ENCODE measurements at places on chromosomes 16 and 17. TPM values are rescaled to one million over a fixed set of nuclear protein-coding genes. Genes with fewer than 3 reads are reported as not detected.
A peak's percentile ranks its signal among the peaks of the same experiment; 100 is the strongest.

RECQL5 gene
- total RNA-seq = 47.6 TPM

RCVRN gene
- not detected for total RNA-seq

C16orf87 gene
- 9.9 TPM for total RNA-seq

TEX14 gene
- total RNA-seq = not detected

TBC1D3C gene
- total RNA-seq = not detected

GRCh38 chr16:11642765-11643116 is 25.5 kb upstream of the SNN start:
- no peaks in the 10 kb centered on the region for H3K36me3 ChIP-seq
- no peaks in the 10 kb centered on the region for H3K27me3 ChIP-seq
- peaks cover 4% of the 10 kb centered on the region for H3K4me1 ChIP-seq

- no peaks in the 10 kb centered on the region for H3K4me1 ChIP-seq
- no peak overlapping the region for H3K4me3 ChIP-seq
- no peaks in the 10 kb centered on the region for H3K27me3 ChIP-seq
- H3K27ac ChIP-seq = peak overlapping the region; percentile 26
- no peak for DNase-seq
These were observed 43.1 kb downstream of the PIK3R5 start for GRCh38 chr17:8922451-8922850.

GRCh38 chr16:35523991-35524390 is 2064.6 kb downstream of the TP53TG3F start:
- H3K4me3 ChIP-seq = no peak overlapping the region
- no peak for DNase-seq
- H3K36me3 ChIP-seq = no peaks in the 10 kb centered on the region

DNA sequence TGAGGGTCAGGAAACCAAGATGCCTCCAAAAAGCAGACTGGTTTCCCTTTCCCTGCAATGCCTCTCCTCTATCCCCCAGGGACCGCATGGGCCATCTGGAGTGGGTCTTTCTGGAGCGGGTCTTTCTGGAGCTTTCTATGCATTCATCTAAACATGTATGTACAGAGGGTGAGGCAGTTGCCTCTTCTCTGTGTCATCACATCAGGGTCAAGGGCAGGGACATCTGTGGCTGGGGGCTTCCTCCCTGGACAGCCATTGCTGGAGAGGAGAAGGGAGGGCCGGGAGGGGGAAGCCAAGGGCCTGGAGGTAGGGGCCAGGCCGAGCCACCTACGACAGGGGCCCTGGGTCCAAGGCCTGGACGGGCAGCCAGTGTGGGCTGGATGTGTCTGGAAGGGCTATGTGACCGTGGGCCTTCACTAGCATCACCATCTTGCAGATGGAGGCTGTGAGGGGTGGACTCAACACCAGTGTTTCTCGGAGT is 840 bp downstream of the ADCY7 start:
- H3K27me3 ChIP-seq = no peaks in the 10 kb centered on the region
- H3K4me3 ChIP-seq = peak overlapping the region; percentile 54
- H3K4me1 ChIP-seq = no peaks in the 10 kb centered on the region
- no peaks in the 10 kb centered on the region for H3K36me3 ChIP-seq

DNA sequence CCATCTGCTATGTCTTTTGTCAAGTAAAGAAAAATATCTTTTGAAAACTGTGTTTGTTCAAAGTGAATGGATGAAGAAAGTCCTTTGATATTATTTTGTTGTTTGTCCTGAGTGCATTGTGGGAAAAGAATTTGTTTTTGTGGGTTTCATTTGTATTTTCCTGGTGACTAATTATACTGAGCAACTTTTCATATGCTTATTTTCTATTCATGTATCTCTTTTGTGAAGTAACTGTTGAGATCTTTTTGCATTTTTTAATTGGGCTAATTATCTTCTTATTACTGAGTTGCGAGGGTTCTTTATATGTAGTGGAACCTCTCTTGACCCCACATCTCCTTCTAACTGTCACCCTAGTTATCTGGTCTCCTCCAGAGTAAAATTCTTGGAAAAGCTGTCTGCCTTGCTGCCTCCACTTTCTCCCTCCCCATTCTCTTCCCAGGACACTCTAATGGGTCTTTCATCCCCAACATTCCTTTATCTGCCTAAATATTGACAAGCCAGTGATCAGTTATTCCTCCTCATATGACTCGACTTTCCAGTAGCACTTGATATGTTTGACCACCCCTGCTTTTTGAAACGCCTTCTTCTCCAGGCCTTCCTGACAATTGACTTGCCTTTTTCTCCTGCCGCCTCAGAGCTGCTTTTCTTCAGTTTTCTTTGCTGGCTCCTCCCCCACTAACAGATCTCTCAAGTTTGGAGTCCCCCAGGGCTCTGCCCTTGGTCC is 117.6 kb upstream of the HAS3 start:
- no peaks in the 10 kb centered on the region for H3K36me3 ChIP-seq
- H3K4me1 ChIP-seq = no peaks in the 10 kb centered on the region
- no peak overlapping the region for H3K4me3 ChIP-seq
- no peaks in the 10 kb centered on the region for H3K27me3 ChIP-seq
- no peak overlapping the region for H3K27ac ChIP-seq
- DNase-seq = no peak

DNA sequence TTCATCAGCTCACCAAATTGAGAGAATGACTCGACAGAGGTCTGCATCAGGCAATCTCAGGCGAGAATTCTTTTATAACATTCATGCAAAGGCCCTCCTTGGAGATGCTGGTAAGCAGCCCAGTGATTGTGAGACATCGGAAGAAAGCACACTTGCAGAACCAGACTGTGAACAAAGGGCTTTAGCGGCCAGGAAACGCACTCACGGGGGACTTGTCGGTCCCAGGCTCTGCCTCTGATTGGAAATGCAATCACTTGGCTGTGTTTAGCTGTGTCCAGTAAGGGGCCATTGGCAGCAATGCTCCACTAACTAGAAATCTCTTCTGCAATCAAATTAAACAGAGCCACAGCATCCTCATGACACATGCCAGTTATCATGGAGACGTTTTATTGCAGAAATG is 226.7 kb upstream of the CDH13 start:
- no peaks in the 10 kb centered on the region for H3K36me3 ChIP-seq
- no peak for DNase-seq
- H3K4me3 ChIP-seq = no peak overlapping the region
- H3K27ac ChIP-seq = no peak overlapping the region
- no peaks in the 10 kb centered on the region for H3K27me3 ChIP-seq

DNA sequence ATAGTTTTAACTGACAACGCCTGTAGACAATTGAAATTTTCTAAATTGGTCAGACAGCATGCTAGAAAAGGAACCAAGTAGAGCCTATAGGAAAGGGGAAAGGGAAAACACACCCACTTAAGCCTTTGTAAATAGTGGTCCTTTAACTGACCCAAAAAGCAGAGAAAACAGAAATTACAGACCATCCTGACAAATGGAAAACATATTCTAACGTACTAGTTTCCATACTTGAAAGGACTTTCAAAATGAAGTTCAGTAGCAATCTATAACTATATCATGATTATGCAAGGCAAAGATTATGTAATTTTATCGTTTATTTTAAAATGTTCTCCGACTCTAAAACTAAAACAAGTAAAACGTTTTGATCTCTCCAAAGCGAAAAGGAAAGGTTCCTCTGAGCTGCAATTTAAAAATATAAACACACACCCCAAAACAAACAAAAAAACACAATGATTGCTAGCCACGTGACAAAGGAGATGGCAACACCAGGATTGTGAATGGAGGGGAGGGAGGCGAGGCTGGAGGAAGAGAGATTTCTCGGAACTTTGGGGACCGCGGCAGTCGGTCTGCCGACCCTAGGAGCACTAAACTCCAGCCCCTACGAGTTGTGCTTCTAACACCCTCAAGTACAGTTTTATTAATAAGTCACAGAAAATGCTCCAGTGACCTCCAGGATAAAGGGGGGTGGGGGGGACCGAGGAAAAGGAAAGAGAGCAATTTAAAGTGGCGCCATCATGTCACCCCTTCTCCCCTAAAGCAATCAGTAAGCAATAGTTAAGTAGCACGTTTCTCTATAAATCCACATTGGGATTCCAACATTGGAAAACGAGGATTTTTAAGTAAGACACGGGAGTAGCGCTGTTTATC is 1.7 kb downstream of the KANSL1 start:
- no peaks in the 10 kb centered on the region for H3K4me1 ChIP-seq
- H3K27ac ChIP-seq = peak overlapping the region; percentile 98
- H3K36me3 ChIP-seq = no peaks in the 10 kb centered on the region
- DNase-seq = no peak

GRCh38 chr17:29292071-29292991 is 1.6 kb downstream of the NUFIP2 start:
- H3K27ac ChIP-seq = peak overlapping the region; percentile 99
- H3K4me1 ChIP-seq = no peaks in the 10 kb centered on the region
- H3K36me3 ChIP-seq = peaks cover 6% of the 10 kb centered on the region
- no peaks in the 10 kb centered on the region for H3K27me3 ChIP-seq
- peak; percentile 87 for DNase-seq
- H3K4me3 ChIP-seq = peak overlapping the region; percentile 96

DNA sequence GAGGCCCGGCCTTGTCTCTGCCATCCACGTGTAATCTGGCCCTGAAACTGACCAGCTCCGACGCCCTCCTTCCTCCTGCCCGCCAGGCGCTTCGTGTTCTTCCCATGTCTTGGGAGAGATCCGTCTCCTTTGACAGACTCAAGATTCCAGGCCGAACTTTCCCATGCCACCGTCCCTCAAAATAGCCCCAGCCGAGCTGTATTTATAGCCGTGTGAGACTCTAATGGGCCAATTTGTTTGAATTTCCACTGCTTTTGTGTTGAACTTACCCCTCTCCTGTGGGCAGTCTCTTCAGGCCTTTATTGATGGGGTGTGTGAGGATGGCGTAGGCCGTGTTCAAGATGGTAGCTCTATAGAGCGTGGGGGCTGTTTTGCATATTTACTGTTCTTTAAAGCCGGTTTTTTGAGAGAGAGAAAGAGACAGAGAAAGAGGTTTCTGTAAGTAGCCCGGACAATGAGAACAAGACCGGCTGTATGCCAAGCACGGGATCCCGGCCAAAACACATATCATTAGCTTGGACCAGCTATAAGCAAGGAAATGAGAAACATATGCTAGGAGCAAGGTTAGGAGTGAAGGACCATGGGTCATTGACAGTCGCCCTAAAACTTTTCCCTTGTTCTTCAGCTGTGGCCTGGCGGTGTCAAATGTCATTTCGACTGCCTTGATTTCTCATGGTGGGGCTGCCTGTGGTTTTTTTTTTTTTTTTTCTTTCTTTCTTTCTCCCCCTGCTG is 124.5 kb upstream of the ZFHX3 start:
- no peaks in the 10 kb centered on the region for H3K27me3 ChIP-seq
- no peak overlapping the region for H3K4me3 ChIP-seq
- H3K27ac ChIP-seq = peak overlapping the region; percentile 0
- no peaks in the 10 kb centered on the region for H3K4me1 ChIP-seq

DNA sequence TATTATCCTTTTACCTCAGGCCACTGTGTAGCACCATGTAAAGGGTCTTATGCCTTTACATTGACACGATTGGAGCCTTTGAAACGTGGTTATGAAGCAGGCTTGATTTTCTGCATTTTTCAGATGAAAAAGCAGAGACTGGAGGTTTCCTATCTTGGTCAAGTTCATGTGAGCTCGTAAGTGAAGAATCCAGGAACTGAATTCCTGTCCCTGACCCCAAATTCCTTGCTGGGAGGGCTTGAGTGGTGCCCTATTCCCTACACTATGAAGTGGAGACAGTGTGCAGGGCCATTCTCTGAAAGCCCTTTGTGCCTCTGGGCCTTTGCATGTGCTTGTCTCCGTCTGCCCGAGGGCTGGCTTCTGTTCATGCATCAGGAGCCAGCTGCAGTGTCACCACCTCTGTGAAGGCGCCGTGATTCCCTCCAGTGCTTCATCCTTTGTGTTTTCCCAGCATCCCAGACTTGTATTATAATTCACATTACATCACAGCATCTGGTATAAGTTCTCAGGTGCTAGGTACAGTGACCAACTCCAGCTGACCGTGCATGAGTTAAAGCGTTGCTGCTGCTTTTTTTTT is 181.1 kb downstream of the SNX29 start:
- no peak overlapping the region for H3K27ac ChIP-seq
- no peaks in the 10 kb centered on the region for H3K36me3 ChIP-seq
- H3K27me3 ChIP-seq = no peaks in the 10 kb centered on the region
- DNase-seq = no peak
- no peaks in the 10 kb centered on the region for H3K4me1 ChIP-seq

DNA sequence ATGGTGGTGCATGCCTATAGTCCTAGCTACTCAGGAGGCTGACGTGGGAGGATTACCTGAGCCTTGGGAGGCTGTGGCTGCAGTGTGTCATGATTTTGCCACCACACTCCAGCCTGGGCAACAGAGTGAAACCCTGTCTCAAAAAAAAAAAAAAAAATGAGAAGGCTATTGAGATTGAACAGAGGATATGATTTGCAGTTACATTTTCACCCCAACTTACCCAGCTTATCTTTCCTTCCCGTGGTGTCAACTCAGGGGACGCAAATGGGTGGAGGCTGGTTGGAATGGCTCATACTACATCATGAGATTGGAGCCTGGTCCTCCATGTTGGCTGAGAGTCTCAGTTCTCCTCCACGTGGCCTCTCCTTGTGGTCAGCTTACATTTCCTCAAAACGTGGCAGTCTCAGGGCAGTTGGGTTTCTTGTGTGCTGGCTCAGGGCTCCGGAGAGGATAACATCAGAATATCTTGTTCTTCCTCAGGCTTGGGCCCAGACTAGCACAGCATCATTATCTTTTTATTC is 17.2 kb upstream of the NSMCE1 start:
- no peaks in the 10 kb centered on the region for H3K36me3 ChIP-seq
- no peak overlapping the region for H3K4me3 ChIP-seq
- DNase-seq = no peak
- no peak overlapping the region for H3K27ac ChIP-seq
- no peaks in the 10 kb centered on the region for H3K4me1 ChIP-seq

- no peaks in the 10 kb centered on the region for H3K4me1 ChIP-seq
- H3K27me3 ChIP-seq = no peaks in the 10 kb centered on the region
- no peaks in the 10 kb centered on the region for H3K36me3 ChIP-seq
- no peak overlapping the region for H3K27ac ChIP-seq
These were observed 9.0 kb downstream of the MYO15A start for GRCh38 chr17:18117533-18117932.

GRCh38 chr17:80497726-80498241 is 21.4 kb upstream of the NPTX1 start:
- no peaks in the 10 kb centered on the region for H3K4me1 ChIP-seq
- no peaks in the 10 kb centered on the region for H3K36me3 ChIP-seq
- H3K27me3 ChIP-seq = no peaks in the 10 kb centered on the region
- H3K4me3 ChIP-seq = no peak overlapping the region
- no peak for DNase-seq

GRCh38 chr17:56597495-56597990 is 4.0 kb downstream of the NOG start:
- no peak overlapping the region for H3K4me3 ChIP-seq
- H3K4me1 ChIP-seq = peaks cover 13% of the 10 kb centered on the region
- no peak overlapping the region for H3K27ac ChIP-seq
- no peaks in the 10 kb centered on the region for H3K27me3 ChIP-seq
- DNase-seq = no peak
- no peaks in the 10 kb centered on the region for H3K36me3 ChIP-seq

DNA sequence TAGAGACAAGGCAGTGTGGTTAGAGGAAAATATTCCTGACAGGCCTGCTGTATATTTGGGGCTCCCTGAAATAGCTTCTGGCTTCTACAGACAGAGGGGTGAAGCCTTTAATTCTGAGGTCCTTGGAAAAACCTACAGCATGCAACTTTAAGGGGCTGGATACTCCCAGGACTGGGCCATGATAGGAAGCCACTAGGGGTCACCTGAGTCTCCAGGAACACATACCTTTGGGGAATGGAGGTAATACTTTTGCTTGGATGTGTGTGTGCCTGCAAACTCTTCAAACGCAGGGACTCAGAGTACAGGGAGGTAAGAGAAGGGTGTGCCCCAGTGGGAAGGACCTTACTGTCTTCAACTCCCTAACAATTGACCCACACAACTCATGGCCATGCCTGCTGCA is 4.1 kb downstream of the ASIC2 start:
- H3K4me1 ChIP-seq = no peaks in the 10 kb centered on the region
- H3K27me3 ChIP-seq = no peaks in the 10 kb centered on the region
- H3K4me3 ChIP-seq = no peak overlapping the region
- H3K36me3 ChIP-seq = no peaks in the 10 kb centered on the region
